ENCODE measurements at places on chromosomes 6 and 20.

GRCh38 chr20:5977223-5977622 is 26.8 kb downstream of the MCM8 start:
- no peak for DNase-seq

DNA sequence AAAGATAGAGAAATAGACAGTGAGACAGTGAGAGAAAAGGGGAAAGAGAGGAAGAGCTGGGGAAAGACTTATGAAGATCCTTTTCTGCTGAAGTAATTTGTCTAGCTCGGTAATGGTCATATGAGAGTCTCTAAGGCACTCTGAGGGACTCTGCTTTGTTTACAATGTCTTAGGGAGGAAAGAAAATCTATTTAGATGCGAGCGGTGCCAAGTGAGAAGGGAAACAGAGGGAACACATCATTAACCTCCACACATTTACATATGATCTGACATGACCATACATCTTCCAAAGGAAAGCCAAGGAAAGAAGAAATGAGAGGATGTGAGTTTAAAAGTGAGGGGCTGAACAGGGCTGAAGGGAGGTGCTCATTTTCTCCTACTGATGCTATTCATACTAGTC is 862.3 kb upstream of the CITED2 start:
- no peak for DNase-seq

- DNase-seq, result no peak
Observed at GRCh38 chr6:138215093-138215782, 3.1 kb downstream of the PBOV1 start.

- no peak for DNase-seq
Observed at GRCh38 chr6:124963416-124963785, 1.2 kb downstream of the RNF217 start.

GRCh38 chr20:40286975-40287531 is 402.0 kb downstream of the MAFB start:
- DNase-seq, result no peak

DNA sequence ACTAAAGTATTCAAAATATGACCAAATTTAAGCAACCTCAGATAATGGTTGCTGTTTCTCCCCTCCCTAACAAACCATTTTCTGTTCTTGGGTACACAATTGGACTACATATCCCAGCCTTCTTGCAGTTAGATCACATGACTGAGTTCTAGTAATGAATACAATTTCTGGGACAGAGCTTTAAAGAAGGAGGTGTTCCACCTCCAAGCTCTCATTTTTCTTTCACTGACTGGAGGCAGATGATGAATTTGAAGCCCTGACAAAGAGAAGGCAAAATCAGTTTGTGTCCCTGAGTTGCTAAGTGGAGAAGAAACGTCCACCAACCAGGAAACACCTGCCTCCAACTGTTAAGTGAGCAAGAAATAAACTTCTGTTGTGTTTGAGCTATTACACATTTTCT is 117.2 kb downstream of the LCA5 start:
- no peak for DNase-seq

GRCh38 chr6:70131528-70131927 is 171.4 kb downstream of the COL9A1 start:
- no peak for DNase-seq

DNA sequence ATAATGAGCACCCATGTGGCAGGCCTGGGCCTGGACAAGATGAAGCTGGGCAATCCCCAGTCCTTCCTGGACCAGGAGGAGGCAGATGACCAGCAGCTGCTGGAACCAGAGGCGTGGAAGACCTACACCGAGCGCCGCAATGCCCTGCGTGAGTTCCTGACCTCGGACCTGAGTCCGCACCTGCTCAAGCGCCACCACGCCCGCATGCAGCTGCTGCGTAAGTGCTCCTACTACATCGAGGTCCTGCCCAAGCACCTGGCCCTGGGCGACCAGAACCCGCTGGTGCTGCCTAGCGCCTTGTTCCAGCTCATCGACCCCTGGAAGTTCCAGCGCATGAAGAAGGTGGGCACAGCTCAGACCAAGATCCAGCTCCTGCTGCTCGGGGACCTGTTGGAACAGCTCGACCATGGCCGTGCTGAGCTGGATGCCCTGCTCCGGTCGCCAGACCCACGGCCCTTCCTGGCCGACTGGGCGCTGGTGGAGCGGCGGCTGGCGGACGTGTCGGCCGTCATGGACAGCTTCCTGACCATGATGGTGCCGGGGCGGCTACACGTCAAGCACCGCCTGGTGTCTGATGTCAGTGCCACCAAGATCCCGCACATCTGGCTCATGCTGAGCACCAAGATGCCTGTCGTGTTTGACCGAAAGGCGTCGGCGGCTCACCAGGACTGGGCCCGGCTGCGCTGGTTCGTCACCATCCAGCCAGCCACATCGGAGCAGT is 1.9 kb downstream of the FNDC11 start:
- no peak for DNase-seq

DNA sequence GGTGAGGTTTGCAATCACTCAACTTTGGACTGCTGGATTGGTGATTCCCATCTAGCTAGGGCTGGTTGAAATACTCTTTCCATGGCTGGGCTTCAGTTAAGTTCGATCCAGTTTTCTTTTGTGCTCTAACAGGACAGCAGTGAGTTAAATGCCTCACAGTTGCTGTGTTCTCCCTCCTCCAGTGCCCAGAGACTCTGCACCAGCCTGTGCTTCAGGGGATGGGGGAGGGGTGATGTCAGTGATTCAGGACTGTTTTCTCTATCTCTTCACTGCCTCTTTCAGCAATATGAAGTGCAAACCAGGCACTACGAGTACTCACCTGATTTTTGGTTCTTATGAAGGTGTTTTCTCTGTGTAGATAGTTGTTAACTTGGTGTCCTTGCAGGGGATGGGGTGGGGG is 88.2 kb upstream of the FAM83B start:
- DNase-seq, result no peak

DNA sequence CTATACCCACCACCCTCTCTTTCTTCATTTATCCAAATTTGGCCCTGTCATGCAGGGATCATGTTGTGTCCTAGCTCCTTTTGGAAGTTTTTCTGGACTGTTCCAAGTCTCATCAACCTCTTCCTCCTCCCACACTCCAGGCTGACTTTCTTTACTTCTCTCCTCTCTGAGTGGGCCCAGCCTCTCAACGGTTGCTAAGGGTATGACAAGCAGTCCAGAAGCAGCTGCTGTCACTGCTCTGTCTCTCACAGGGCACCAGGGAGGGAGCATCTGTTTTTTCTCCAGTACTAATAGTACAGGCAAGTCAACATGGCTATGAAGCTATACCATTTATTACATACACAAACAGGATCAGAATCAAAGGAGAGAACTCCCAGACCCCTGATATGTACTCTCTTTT is 8.2 kb downstream of the NT5DC1 start:
- DNase-seq, result no peak

DNA sequence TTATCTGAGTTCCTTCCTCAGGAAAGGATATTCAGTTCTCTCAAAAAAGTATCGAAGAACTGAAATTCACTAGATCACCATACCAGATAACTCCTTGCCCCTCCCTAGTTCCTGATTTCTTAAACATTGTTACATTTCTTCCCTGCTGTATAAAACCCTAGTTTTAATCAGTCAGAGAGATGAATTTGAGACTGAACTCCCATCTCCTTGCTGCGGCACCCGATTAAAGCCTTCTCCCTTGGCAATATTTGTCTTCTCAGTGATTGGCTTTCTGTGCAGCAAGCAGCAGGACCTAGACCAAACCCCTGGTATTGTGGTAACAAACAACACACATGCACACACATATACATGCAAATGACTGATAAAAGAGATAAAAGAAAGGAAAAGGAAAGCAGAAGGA is 1364.6 kb upstream of the GJE1 start:
- no peak for DNase-seq

DNA sequence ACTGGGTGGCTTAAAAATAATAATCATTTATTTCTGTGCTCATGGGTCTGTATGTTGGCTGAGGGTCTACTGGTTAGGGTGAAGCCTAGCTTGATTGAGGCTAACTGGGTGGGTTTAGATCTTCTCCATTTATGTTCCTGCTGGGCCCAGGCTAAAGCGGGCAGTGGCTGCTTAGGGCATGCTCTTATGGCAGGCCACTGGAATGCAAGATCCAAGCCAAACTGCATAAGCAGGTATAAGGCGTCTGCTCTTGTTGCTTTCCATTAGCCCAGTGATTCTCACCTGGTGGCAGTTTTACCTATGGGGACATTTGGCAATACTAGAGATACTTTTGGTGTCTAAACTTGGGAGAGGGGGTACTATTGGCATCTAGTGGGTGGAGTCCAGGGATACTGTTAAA is 44.5 kb downstream of the QKI start:
- no peak for DNase-seq

DNA sequence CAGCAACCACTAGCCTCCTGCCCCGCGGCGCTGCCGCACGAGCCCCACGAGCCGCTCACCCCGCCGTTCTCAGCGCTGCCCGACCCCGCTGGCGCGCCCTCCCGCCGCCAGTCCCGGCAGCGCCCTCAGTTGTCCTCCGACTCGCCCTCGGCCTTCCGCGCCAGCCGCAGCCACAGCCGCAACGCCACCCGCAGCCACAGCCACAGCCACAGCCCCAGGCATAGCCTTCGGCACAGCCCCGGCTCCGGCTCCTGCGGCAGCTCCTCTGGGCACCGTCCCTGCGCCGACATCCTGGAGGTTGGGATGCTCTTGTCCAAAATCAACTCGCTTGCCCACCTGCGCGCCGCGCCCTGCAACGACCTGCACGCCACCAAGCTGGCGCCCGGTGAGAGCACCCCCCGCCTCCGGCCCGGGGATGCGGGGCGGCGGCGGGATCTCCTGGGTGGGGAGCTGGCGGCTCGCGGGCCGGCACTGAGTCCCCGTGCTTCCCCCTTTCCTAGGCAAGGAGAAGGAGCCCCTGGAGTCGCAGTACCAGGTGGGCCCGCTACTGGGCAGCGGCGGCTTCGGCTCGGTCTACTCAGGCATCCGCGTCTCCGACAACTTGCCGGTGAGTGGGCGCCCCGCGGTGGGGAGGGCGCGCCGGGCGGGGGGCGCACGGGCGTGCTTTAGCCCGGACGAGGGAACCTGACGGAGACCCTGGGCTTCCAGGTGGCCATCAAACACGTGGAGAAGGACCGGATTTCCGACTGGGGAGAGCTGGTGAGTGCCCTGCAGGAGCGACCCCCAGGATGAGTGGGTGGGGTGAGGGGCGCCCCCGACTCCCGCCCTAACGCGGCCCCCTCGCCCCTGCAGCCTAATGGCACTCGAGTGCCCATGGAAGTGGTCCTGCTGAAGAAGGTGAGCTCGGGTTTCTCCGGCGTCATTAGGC is 585 bp downstream of the PIM1 start:
- DNase-seq, result no peak

DNA sequence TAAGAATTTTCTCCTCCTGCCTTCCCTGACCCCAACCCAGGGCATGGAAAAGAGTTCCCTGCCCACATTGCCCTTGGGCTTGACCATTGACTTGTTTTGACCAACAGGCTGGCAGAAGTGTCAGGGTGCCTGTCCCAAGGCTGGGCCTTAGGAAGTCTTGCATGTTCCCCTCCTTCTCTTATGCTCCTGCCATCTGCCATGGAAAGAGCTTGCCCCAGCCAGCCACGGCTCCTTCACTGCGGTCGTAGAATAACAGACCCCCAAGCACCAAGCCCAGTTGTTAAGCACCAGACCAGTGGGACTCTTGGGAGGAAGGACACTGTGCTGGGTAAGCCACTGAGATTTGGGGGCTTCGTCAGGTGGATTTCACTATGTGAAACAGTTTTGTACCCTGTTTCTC is 53.6 kb downstream of the SNX5 start:
- no peak for DNase-seq

DNA sequence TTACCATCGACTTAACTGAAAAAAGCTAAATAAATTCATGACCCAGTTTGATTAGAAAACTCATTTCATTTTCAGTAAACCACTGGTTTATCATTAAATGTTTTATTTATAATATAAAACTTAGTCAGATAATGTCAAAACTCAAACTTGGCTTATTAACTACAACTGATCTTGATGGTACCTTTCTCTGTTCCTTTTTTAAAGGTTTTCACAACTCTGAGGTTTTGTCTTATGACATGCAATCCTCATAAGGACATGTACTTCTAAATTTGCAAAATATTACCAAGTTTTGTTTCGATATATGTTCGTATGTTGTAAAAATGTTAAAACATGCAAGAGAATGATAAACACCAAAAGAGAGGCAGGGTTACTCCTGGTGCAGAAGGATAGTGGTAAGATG is 82.5 kb upstream of the PDE10A start:
- DNase-seq, result no peak

DNA sequence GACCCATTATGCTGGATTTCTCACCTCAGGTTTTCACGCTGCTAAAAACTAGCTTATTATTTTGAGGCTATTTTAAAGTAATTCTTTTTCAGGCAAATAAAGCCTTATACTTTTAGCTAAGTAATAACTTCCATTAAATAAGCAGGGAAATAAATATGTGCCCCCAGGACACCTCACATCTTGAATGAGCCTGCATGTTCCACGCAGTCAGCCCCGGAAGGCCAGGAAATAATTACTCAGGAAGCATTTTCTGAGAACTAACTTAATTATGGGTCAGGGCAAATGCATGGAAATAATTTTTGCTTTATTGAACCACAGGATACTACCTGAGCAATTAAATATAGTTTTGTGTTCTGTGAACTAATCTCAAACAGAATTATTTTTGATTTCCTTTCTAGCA is 41.1 kb downstream of the STX7 start:
- DNase-seq, result no peak

DNA sequence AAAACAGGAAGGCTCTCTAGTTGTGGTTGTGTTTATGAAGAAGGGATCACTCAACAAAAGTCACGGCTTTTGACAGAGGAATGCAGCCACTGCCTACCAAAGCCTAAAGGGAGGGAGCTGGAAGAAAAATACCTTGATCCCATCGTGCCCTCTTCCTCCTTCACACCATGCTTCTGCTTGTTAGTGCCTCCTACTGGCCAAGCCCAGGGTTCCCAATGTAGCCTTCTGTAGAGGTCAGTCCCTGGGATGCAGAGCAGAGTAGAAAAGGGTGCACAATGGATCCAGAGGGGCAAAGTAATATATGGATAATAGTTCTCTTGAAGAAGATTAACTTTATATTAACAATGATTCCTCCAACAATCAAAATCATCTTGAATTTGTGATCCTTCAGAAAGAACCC is 293.5 kb upstream of the FERMT1 start:
- no peak for DNase-seq

All from activated naive CD4-positive, alpha-beta T cell treated with anti-CD3 and anti-CD28 coated beads, Interleukin-2, amount 50 U/mL, for 72 hours (primary cell).